ENCODE measurements at places on chromosomes 5 and 9.

GRCh38 chr5:107216587-107216986 lies 454.1 kb downstream of the EFNA5 start:
- DNase-seq, result no peak

DNA sequence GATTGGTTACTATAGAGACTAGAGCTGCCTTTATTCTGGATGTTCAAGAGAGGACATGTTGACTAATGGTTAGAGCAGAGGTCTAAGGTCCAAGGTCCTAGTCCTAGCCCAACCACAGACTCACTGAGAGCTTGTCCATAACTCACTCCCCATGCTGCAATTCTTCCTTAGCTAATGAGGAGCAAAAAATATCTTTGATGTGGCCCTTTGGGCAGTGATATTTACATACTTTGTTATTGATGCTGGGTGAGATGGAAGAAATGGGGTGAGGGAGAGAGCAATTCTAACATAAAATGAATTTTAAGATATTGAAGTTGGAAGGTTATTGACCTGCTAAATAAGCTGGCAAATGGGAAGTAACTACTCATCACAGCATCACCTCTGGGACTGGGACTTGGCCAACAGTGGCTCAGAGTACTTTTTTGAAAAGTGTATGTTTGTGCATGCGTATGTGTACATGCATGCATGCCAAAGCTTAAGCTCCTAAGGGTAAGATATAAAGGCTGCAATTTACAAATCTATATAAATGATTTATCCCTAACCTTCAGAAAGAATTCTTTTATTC lies 58.0 kb upstream of the ANKRD55 start:
- no peak for DNase-seq

GRCh38 chr5:41641621-41642020 lies 131.2 kb upstream of the PLCXD3 start:
- no peak for DNase-seq

DNA sequence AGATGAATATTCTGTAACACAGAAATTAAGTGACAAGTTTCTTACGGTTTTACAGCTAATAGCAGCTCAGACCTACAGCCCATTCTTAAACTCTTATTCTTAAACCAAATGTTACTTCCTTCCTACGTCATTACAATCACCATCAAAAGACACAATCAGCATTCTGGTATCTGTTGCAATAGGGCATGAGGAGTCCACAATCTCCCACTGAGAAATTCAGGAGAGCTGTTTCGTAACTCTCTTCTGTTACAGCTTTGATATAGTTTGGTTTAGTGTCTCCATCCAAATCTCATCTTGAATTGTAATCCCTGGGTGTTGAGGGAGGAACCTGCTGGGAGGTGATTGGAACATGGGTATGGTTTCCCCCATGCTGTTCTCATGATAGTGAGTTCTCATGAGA lies 163.4 kb downstream of the GAS1 start:
- DNase-seq, result no peak
